ENCODE measurements at places on chromosomes 1 and 21. TPM values are rescaled to one million over a fixed set of nuclear protein-coding genes. Genes with fewer than 3 reads are reported as not detected.
A peak's percentile ranks its signal among the peaks of the same experiment; 100 is the strongest.

The GBP1 gene
- 135 TPM for total RNA-seq

The UBIAD1 gene
- 9.5 TPM for total RNA-seq

The PHF13 gene
- total RNA-seq = 22.3 TPM

The CD247 gene
- not detected for total RNA-seq

The BARHL2 gene
- total RNA-seq = not detected

The U2AF1 gene
- 42.1 TPM for total RNA-seq

The LRRC53 gene
- not detected for total RNA-seq

The HCRTR1 gene
- not detected for total RNA-seq

The CFHR2 gene
- total RNA-seq = not detected

The RBP7 gene
- not detected for total RNA-seq

The OR2T11 gene
- total RNA-seq = not detected

GRCh38 chr1:77230051-77230450, 10.8 kb upstream of the PIGK start:
- no peak for DNase-seq

DNA sequence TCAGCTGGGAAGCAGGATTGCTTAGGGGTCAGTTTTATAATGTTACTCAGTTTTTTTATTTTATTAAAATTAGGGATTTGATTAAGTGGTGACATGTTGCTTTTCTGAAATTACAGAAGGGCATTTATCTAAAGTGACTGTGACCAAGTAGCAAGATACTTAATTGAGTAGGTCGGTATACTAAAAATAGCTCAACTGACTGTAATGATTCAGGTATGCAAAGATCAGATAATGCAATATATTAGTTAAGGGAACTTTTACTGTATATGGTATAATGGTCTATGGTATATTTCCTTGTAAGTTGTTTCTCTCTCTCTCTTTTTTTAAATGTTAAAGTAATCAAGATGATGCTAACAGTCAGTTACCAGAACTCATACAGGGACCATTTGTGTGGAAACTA, 26.2 kb downstream of the RLF start:
- DNase-seq = no peak

DNA sequence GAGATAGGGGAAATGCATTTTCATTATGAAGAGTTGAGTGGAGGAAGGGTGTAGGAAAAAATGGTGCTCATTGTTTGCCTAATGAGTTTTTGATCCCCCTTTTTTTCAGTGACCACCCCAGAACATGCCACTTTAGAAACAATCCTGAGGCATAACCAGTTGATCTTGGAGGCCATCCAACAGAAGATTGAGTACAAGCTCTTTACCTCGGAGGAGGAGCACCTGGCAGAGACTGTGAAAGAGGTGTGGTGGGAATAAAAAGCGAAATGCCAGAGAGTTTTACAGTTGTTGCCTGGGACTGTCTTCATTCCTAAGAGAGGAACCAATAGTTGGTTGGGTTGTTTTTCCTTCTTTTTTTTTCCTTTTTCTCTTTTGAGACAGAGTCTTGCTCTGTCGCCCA, 54.3 kb upstream of the EPHA8 start:
- no peak for DNase-seq

DNA sequence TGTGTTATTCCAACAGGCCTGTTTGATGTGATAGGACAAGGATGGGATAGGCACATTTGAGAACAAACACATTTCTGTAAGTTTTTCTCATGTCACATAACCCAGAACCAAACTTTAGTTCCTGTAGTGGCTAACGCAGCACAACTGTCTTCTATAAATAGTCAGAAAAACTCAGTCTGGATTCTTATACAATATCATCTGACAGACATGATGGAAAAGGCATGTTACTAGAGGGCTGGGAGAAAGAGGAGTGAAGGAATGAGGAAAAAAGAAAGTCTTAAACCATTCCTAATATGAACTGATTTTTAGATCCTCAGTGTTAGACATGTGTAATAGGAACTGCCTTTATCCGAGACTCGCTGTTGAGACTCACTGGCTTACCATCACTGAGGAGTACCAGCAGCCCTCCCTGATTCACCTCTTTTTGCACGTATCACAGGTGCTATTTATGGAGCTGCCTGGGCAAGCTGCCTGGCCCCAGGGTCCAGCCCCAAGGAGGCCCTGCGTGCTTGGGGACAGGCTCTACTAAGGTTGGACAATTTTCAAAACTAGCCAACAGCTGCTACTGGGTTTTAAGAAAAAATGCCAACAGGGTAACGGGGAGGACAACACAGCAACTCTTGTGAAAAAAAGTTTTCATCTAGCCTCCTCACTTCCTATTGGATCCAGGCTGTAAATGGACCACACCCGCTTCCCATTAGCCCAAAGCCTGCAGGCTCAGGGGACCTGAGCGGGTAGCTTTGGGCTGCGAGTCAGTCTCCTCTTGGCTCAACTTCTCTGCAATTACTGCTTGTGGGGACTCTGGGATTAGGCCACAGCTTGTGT, 30.7 kb upstream of the SERBP1 start:
- peak; percentile 47 for DNase-seq

DNA sequence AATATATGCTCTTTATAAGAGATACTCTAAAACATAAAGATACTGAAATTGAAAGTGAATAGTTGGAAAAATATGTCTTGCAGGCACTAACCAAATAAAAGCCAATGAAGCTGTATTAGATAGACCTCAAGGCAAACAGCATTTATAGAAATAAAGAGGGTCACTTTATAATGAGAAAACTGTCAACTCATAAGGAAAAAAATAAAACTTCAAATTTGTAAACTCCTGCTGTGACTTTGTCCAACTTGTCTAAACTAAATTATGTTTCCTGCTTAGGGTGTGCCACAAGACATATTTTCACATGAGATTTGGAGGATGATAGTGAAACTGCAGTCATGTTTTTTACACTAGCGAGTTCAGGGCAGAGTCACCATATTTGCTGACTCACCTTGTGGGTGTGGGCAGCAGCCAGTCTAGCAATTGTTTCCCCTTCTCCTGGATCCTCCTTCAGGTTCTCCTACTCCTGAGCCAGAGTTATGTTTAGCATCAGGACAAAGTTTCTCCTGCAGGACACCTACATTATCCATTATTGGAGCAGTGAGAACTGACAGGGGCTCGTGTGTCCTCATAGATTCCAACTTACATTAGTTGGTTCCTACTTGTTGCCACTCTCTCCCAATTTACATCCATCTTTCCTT, 43.8 kb downstream of the CD53 start:
- DNase-seq = peak; percentile 79

DNA sequence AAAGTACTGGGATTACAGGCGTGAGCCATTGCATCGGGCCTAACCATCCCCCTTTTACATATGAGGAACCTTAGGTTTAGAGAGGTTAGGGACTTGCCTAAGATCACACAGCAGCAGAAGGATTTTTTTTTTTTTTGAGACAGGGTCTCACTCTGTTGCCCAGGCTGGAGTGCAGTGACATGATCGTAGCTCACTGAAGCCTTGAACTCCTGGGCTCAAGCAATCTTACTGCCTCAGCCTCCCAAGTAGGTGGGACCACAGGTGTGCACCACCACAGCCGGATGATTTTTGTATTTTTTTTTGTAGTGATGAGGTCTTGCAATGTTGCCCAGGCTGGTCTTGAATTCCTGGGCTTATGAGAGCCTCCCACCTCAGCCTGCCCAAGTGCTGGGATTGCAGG, 2.2 kb upstream of the C1orf167 start:
- no peak for DNase-seq

GRCh38 chr21:44255511-44255981, 6.2 kb downstream of the DNMT3L start:
- DNase-seq = no peak

DNA sequence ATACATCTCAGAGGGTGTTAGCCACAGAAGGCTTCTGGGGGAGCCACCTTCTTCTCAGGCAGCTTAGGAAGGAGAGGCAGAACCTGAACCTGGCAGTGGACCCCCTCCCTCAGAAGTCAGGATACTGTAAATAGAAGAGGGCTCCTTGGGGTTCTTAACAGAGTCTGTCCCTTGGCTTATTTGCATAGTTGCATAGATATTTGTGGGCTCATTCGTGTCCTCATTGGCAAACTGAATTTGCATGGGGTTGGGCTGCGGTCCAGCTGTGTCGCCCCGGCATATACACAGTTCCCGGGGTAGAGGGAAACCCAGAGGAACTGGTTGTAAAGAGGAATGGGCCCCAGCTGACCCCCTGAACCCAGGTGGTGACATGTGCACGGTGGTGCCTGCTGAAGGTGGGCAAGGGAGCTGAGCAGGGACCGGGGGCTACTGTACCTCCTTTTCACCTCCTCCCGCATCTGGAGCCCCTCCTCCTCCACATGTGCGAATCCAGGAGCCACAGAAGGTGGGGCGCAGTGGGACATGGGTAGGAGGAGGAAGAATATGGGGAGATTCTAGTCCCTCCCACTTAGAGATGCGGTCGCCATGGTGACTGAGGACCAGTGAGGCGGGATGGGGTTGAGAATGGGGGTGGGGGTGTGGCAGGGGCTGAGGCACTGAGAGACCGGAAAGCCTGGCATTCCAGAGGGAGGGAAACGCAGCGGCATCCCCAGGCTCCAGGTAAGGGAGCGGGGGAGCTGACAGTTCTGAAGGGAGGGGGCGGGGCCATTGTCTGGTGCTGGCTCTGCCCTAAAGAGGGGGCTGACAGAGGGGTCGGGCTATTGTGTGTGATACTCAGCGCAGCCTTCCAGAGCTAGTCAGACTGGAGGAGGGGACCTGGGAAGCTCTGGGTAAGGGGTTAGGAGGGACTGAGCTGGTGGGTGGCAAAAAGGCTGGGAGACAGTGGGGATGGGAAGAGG, 3.7 kb upstream of the SEMA4A start:
- DNase-seq = no peak

DNA sequence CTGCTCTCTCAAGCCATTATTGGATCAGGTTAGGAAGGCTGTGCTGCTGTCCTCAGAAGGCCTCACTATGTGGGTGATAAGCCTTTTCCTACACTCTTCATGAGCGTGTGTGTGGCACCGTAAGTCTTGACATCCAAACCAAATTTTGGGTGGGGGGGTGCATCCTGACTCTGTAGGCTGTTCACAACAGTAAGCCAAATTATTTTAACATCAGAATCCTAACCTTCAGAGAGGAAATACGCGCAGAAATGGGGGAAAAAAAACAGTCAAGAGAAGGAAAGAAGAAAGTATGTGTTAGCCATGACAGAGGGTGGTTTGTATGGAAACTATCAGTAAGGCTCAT, 21.0 kb downstream of the STPG1 start:
- no peak for DNase-seq

DNA sequence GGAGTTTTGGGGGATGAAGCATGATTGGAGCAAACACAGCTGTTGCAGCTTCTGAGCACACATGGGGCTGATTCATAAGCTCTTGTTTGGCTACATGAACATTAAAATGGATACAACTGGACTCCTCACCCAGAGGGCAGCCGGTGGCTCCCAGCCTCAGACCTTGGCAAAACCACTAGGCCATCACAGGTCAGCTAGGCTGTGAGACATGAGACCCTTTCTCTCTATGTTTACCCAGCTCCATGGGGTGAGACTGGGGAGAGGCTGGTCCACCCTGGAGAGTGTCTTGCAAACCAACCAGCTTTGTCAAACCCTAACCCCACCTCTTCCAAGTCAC, 388.7 kb downstream of the PTPRU start:
- DNase-seq = no peak

GRCh38 chr1:36134505-36135329, 9.7 kb upstream of the COL8A2 start:
- DNase-seq = peak; percentile 74

GRCh38 chr1:159921700-159922504, 3.4 kb downstream of the TAGLN2 start:
- peak; percentile 59 for DNase-seq

DNA sequence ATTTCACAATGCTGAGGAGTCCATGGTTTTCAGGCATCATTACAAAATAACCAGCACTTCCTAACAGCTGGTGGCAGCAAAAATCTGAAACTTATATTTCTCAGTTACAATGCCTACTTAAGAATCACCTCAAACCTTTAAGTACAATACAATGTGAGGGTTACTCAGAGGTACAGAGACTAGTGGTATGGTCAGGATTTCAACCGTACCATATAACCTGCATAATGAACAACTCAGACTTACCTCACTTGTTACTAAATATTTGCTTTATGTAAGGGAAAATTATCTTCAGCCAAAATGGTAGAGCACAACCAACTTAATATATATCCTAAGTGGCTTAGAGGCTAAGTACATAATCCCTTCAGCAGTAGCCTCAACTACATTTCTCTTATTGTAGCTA, 344.5 kb downstream of the SMYD3 start:
- no peak for DNase-seq

DNA sequence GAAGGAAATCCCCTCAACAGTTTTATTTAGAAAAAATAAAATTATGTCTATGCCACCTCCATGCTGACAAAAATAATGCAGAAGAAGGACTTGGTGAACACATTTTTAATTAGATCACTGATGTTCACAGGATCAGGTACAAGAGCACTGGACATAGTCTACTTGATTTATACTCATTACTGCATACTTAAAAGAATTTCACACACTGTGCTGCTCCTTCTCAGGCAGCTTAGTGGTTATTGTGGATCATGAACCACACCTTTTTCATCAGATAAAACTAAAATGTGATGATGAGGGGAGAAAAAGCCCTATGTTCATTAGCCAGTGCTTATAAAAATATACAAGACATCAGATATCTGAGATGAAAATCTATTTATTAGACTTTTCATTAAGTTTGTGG, 103.3 kb upstream of the DPH5 start:
- no peak for DNase-seq

DNA sequence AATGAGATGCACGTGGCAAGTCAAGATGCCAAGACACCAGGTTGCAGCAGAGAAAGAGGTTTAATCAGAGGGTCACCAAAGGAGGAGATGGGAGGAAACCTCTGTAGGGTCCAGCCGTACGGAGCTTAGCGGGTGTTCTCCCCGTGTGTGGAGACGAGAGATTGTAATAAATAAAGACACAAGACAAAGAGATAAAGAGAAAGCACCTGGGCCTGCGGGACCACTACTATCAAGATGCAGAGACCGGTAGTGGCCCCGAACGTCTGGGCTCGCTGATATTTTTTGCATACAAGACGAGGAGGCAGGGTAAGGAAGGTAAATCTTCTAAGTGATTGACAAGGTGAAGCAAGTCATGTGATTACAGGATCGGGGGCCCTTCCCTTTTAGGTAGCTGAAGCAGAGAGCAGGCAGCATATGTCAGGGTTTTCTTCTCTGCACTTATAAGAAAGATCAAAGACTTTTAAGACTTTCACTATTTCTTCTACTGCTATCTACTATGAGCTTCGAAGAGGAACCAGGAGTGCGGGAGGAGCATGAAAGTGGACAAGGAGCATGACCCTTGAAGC, 41.2 kb upstream of the TDRD10 start:
- no peak for DNase-seq

GRCh38 chr1:87598429-87598828, 269.7 kb downstream of the LMO4 start:
- peak; percentile 11 for DNase-seq

- DNase-seq = peak; percentile 59
Observed at GRCh38 chr1:112251766-112252506, 144.1 kb upstream of the CTTNBP2NL start.

- no peak for DNase-seq
Observed at GRCh38 chr1:39965044-39965443, 10.1 kb downstream of the MFSD2A start.

All from M059J (cell line).